ENCODE measurements at places on chromosomes 6 and 20.

DNA sequence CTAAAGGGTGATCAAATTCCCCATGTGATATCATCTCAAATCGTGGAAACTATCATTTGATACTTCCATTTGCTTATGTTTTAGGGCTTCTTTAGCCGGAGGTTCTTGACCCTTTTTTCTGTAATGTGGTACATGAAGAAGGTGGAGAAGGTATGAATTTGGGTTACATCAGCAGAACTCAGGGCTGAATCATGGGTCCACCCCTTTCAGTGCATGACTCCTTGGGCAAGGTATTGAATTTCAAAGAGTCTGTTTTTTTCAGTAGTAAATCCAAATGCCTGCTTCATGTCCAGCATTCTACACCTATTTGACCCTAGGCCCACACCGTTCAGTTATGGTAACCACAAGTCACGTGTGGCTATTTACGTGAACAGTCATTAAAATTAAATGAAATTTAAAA lies 30.6 kb upstream of the QKI start:
- H3K27me3 ChIP-seq, result no peaks in the 10 kb centered on the region
- peak; percentile 38 for DNase-seq
- H3K4me3 ChIP-seq, result no peak overlapping the region
- H3K4me1 ChIP-seq, result peaks cover 6% of the 10 kb centered on the region
- H3K27ac ChIP-seq, result no peak overlapping the region

DNA sequence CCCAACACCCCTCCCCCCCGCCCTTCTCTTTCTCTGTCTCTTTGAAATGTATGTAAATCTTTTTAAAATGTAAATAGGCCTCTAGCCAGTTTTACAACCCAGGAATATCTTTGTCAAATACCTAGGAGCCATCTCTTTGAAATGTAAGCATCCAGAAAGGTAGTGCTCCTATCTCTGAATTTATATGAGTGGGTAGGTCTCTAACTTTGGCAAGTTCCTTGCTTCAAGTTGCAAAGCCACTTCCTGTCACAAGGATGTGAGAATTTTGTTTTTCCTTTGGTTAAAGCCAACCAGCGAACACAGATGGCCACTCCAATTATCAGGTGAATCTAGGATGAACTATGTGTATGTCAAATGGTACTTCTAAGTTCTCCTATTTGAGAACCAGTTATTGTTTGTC lies 6.2 kb upstream of the DEFB132 start:
- no peak for DNase-seq
- no peak overlapping the region for H3K4me3 ChIP-seq
- peaks cover 30% of the 10 kb centered on the region for H3K27me3 ChIP-seq
- H3K4me1 ChIP-seq, result no peaks in the 10 kb centered on the region
- no peaks in the 10 kb centered on the region for H3K36me3 ChIP-seq
- H3K27ac ChIP-seq, result no peak overlapping the region

DNA sequence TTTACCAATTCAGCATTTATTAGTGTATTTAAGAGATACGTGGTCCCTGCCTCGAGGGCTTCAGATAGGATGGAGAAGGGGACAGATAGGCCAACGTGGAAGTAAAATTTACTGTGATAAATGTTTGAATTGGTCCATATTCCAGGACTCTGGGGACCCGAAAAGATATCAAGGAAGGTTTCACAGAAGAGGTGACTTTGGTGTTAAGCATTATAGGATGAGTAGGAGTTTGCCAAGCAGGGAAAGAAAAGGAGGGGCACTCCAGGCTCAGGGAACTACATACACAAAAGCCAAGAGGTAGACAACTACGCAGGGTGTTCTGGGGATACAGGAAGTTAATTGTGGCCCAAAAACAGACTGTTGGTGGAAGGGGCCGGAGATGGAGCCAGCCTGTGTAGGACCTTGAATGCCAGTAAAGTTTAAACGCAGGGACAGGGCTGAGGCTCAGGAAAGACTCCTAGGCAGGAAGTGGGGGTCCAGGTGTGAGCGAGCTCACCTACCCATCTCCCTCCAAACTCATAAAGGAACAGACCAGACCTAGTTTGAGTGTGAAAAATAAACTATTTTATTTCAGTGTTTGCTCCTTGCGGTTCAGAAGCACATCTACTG lies 37.0 kb downstream of the TGM2 start:
- no peaks in the 10 kb centered on the region for H3K36me3 ChIP-seq
- no peaks in the 10 kb centered on the region for H3K27me3 ChIP-seq
- H3K4me1 ChIP-seq, result peaks cover 25% of the 10 kb centered on the region
- DNase-seq, result no peak

- H3K36me3 ChIP-seq, result no peaks in the 10 kb centered on the region
- DNase-seq, result no peak
- no peak overlapping the region for H3K4me3 ChIP-seq
These were observed 430.2 kb downstream of the UTRN start for GRCh38 chr6:144715344-144715743.

GRCh38 chr6:121382467-121383121 lies 48.3 kb upstream of the TBC1D32 start:
- no peak overlapping the region for H3K27ac ChIP-seq
- no peaks in the 10 kb centered on the region for H3K36me3 ChIP-seq
- no peaks in the 10 kb centered on the region for H3K4me1 ChIP-seq
- H3K27me3 ChIP-seq, result no peaks in the 10 kb centered on the region
- DNase-seq, result peak; percentile 16
- no peak overlapping the region for H3K4me3 ChIP-seq

- no peak overlapping the region for H3K4me3 ChIP-seq
- no peak for DNase-seq
- peaks cover 7% of the 10 kb centered on the region for H3K36me3 ChIP-seq
- H3K4me1 ChIP-seq, result peaks cover 7% of the 10 kb centered on the region
- H3K27ac ChIP-seq, result no peak overlapping the region
These were observed 85.4 kb downstream of the CBFA2T2 start for GRCh38 chr20:33575282-33575681.

- H3K4me3 ChIP-seq, result no peak overlapping the region
- H3K4me1 ChIP-seq, result peaks cover 39% of the 10 kb centered on the region
- peak overlapping the region; percentile 73 for H3K27ac ChIP-seq
- H3K27me3 ChIP-seq, result no peaks in the 10 kb centered on the region
- H3K36me3 ChIP-seq, result peaks cover 48% of the 10 kb centered on the region
These were observed 49.2 kb downstream of the RNF144B start for GRCh38 chr6:18436341-18436740.

GRCh38 chr6:87968435-87969278 lies 79.0 kb upstream of the SPACA1 start:
- H3K27ac ChIP-seq, result no peak overlapping the region
- peak; percentile 9 for DNase-seq
- no peaks in the 10 kb centered on the region for H3K36me3 ChIP-seq
- no peaks in the 10 kb centered on the region for H3K27me3 ChIP-seq

GRCh38 chr6:107943626-107944439 lies 14.2 kb downstream of the SEC63 start:
- no peak overlapping the region for H3K4me3 ChIP-seq
- peaks cover 33% of the 10 kb centered on the region for H3K4me1 ChIP-seq
- H3K36me3 ChIP-seq, result peaks cover 21% of the 10 kb centered on the region
- no peaks in the 10 kb centered on the region for H3K27me3 ChIP-seq

DNA sequence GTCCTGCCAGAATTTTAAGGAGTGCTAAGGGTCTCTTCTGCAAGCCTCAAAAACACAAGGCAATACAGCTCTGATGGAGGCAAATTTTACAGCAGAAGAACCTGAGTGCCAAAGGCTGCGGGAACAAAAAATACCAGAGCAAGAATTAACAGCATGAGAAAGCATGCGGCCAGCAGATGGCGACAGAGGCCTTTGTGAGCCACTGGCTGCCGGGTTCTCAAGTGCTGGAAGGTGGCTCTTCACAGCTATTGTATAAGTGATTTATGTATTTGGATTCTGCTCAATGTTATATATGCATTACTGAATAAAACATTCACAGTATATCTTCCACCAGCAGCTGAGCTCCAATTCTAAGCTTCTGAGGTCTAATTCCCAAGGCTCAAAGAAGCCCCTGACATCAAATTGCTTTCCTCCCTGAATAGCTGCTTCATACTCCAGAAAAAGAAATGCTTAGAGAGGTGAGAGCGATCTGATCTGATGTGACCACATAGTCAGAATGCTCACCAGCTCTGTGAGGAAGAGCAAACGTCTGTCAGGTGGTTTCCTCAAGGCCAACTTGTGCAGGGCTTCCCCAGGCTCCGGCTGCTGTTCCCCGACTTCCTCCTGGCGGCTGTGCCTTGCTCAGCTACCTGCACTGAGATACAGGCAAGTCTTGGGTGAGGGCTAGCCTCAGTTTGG lies 58.6 kb downstream of the PPP1R3G start:
- H3K36me3 ChIP-seq, result peaks cover 6% of the 10 kb centered on the region
- no peaks in the 10 kb centered on the region for H3K27me3 ChIP-seq
- H3K27ac ChIP-seq, result no peak overlapping the region
- no peak overlapping the region for H3K4me3 ChIP-seq
- no peaks in the 10 kb centered on the region for H3K4me1 ChIP-seq

DNA sequence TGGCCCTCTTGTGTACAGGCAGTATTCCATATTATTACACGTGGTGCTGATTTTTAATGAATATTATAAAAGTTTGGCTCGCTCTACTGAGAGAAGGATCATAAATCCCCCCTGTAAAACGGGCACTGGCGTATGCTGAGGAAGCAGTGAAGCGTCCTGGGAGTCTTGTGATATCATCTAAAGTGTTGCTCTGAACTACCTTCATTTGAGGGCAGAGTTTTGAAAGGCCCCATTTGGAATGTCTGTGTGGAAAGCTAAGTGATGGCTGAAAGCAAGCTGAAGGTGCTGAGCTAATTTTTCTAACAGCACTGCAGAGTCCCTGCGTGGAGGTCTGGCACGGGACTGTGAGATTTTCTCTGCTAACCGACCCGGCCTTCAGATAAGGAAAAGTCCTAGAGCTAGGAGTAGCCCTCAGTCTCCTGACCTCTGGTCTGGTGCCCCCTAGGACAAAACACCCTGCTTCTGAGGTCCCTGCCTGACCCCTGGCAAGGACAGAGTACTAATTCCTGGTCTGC lies 1.3 kb upstream of the BACH2 start:
- H3K36me3 ChIP-seq, result no peaks in the 10 kb centered on the region
- peak overlapping the region; percentile 76 for H3K4me3 ChIP-seq
- peaks cover 31% of the 10 kb centered on the region for H3K27me3 ChIP-seq
- peaks cover 13% of the 10 kb centered on the region for H3K4me1 ChIP-seq

- peaks cover 25% of the 10 kb centered on the region for H3K36me3 ChIP-seq
- H3K27ac ChIP-seq, result peak overlapping the region; percentile 33
- DNase-seq, result no peak
- no peaks in the 10 kb centered on the region for H3K27me3 ChIP-seq
These were observed 47.9 kb downstream of the ELMO2 start for GRCh38 chr20:46358346-46359058.

GRCh38 chr6:129673748-129674147 lies 36.2 kb downstream of the ARHGAP18 start:
- H3K27me3 ChIP-seq, result no peaks in the 10 kb centered on the region
- H3K36me3 ChIP-seq, result no peaks in the 10 kb centered on the region
- H3K4me3 ChIP-seq, result no peak overlapping the region
- peak overlapping the region; percentile 90 for H3K27ac ChIP-seq
- DNase-seq, result no peak

- H3K4me1 ChIP-seq, result no peaks in the 10 kb centered on the region
- no peak overlapping the region for H3K4me3 ChIP-seq
- H3K36me3 ChIP-seq, result no peaks in the 10 kb centered on the region
- no peaks in the 10 kb centered on the region for H3K27me3 ChIP-seq
These were observed 20.4 kb upstream of the MCM3 start for GRCh38 chr6:52304983-52305390.

DNA sequence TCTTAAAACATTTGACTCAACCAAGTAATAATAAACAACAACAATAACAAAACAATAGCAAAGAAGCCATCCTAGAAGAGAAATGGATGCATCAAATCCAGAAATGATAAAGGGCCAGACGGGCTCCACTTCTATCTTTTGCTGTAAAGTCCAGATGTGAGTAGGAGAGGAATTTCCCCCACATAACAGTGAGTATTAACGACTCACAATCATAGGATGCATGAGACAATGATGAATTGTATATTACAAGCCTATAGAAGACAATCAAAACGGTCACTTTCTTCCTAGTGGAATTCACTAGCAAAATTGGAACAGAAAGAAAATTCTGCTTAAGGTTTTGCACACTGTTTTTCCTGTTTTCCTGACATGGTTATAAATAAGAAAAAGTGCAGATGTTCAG lies 97.0 kb upstream of the PREP start:
- no peak for DNase-seq
- no peak overlapping the region for H3K4me3 ChIP-seq
- H3K4me1 ChIP-seq, result no peaks in the 10 kb centered on the region
- no peak overlapping the region for H3K27ac ChIP-seq
- no peaks in the 10 kb centered on the region for H3K36me3 ChIP-seq
- H3K27me3 ChIP-seq, result no peaks in the 10 kb centered on the region

DNA sequence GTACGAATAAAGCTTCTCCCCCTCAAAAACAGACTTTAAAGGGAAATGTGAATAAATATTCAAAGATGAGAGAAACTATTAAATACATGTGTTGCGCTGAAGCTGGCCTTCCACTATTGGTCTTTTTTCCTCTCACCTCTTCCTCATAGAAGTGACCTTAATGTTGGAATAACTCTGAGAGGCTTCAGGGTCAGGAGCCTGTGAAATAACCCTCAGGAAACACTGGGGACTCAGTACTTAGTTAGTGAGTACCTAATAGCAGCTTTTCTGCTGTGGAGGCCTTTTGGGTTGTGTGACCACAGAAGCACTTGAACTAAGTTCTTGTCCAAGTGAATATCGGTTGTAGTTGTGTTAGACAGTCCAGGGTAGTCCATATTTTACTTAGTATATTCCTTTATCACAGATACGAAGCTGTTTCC lies 799 bp upstream of the SHPRH start:
- peaks cover 15% of the 10 kb centered on the region for H3K4me1 ChIP-seq
- H3K36me3 ChIP-seq, result no peaks in the 10 kb centered on the region

DNA sequence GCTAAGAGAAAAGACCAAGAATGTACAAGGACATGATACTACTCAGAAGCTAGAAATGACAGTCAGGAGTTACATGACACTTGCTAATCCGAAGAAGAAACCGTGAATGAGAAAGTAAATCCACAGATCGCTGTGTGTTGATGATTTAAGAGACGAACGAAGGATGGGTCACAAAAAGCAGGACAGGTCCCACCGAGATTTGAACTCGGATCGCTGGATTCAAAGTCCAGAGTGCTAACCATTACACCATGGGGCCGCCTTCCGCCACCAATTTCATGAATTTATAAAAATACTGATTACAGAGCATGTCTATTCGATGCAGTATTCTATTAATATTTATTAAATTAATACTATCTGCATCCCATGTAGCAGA lies 54.0 kb upstream of the BTN3A2 start:
- peak; percentile 57 for DNase-seq
- H3K4me3 ChIP-seq, result peak overlapping the region; percentile 79
- H3K36me3 ChIP-seq, result peaks cover 27% of the 10 kb centered on the region

All from MCF 10A (cell line).